ENCODE measurements at places on chromosomes 7 and 10. TPM values are rescaled to one million over a fixed set of nuclear protein-coding genes. Genes with fewer than 3 reads are reported as not detected.
A peak's percentile ranks its signal among the peaks of the same experiment; 100 is the strongest.

GRCh38 chr7:126589068-126589684 is 663.6 kb downstream of the GRM8 start:
- DNase-seq = no peak

- DNase-seq = no peak
Measured at GRCh38 chr7:47586925-47587324, 5.0 kb upstream of the TNS3 start.

The CAMK2B gene
- 88.4 TPM for polyA plus RNA-seq

DNA sequence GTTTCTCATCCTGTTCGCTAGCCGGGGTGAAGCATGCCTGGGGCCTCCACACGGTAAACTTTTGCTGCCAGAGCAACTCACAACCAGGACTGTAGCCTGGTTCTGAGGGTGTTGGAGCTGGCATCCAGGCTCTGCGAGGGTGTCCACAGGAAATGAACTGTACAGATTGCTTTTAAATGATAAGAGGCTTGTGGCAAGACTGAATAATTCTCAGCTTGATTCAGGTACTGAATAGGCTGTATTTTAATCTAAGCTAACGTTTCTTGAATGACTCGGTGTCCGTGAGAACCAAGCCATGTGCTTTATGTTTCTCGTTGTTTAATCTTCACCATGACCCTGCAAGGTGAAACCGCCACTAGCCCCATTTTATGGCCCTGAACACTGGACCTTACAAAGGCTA is 49.3 kb downstream of the EEPD1 start:
- DNase-seq = no peak

The AKAP9 gene
- 8.0 TPM for polyA plus RNA-seq

DNA sequence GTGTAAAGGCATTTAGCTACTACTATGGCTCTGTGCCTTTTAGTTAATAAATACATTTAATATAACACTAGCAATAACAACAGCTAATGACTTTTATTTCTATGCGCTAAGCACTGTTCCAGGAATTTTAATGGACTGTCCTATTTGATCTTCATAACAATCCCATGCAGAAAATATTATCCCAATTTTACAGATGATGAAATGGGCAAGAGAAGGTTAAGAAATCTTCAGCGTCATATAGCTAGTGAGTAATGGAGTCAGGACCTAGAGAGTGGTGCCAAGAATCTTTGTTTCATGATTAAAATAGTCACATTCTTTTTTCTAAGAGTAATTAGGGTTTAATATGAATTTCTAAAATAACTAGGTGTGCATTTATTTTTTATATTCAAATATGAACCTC is 32.4 kb downstream of the ACTA2 start:
- no peak for DNase-seq

The ABCC2 gene
- not detected for polyA plus RNA-seq

The ACTR3C gene
- polyA plus RNA-seq = 3.0 TPM

DNA sequence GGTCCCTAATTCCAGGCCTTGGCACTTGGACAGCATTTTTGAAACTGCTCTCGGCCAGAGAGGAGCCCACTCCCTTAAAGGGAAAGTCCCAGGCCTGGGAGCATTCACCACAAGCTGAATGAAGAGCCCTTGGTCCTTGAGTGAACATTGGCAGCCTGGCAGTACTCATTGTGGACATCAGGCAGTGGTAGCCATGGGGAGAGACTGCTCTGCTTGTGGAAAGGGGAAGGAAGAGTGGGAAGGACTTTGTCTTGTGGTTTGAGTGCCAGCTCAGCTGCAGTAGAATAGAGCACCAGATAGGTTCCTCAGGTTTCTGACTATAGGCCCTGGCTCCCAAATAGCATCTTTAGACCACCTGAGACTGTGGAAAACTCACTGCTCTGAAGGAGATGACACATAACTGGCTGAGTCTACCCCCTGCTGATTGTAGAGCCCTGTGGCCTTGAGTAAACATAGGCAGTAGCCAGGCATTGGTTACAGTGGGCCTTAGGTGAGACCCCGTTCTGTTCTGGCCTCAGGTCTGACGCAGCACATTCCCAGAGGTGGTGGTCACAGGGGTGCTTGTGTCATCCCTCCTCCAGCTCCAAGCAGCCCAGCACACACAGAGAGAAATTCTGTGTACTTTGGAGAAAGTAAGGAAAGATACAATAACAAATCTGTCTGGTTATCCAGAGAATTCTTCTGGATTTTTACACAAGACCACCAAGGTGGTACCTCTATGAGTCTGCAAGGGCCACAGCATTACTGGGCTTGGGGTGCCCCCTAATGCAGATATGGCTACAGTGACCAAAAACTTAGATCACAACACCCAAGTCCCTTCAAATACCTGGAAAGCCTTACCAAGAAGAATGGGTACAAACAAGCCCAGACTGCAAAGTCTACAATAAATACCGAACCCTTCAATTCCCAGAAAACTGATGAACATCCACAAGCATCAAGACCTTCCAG is 153.8 kb downstream of the GNAI1 start:
- no peak for DNase-seq

DNA sequence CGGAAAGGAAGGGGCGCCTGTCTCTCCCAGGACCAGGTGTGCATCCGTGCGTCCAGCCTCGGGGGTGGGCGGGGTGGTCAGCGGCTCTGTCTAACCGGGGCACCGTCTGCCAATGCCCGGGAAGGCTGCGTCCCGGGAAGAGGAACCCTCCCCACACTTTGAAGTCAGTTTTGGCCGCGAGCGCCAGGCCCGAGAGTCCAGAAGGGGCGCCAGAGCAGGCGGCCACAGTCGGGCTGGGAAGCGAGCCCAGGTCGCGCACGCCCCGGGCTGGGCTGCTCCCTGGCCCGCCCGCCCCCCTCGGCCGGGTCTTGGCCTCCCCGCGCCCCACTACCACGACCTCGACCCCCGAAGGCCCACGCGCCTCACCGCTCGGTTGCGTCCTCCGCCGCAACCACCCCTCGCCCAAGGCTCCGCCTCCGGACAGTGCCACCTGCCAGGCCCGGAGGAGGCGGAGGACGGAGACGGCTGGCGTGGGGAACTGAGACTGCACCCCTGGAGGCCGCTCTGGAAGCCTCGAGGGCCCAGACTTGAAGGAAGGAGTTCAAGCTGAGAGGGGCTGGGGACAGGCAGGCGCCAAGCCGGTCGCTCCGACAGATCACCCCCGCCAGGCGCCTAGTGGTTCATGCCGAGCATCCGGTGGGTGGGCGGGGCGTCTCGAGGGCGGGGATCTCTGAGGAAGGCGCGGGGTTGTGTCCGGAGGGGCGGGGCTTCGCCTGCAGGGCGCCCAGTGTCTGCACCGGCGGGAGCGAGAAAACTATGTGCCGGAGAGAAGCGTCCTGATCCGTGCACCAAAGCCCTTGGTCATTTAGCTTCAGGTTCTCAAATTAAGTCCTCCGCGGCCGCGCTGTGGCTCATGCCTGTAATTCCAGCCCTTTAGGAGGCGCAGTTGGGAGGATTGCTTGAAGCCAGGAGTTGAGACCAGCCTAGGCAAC is at the start of gene BRAT1:
Gene BRAT1, minus strand, starts transcription at position 404 of the 932 bp plus-strand sequence. CDS start 1,093 bp downstream, outside the sequence.
- peak; percentile 96 for DNase-seq

DNA sequence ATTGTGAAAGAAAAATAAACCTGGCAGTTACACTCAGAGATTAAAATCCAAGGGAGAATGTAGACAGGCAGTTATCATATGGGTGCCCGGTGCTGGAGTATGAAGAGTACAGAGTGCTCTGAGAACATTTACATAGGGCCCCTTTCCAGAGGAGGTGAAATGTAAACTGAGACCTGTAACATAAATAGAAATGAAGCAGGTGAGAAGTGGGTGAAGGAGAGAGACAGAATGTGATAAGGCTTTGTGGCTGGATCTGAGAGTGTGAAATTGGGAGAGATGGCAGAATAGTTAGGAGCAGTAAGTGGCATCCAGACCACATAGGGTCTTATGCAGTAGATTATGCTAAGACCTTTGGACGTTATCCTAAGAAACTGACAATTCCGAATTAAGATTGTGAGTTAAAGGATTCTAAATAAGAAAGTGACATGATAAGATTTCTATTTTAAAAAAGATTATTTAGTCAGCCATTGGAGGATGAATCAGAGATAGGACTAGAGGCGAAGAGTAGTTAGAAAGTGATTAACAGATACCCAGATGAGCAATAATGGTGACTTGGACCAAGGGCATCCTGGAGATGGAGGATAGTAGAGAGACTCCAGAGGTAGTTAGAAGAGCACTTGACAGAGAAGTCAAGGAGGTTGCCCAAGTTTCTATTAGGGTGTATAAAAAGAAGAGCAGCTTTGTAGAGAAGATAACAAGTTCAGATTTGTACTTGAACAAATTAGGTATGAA is 36.7 kb downstream of the DNAH11 start:
- peak; percentile 27 for DNase-seq

- no peak for DNase-seq
Measured at GRCh38 chr7:137142376-137142775, 201.2 kb downstream of the PTN start.

The GIMAP1 gene
- 1.1 TPM for polyA plus RNA-seq

DNA sequence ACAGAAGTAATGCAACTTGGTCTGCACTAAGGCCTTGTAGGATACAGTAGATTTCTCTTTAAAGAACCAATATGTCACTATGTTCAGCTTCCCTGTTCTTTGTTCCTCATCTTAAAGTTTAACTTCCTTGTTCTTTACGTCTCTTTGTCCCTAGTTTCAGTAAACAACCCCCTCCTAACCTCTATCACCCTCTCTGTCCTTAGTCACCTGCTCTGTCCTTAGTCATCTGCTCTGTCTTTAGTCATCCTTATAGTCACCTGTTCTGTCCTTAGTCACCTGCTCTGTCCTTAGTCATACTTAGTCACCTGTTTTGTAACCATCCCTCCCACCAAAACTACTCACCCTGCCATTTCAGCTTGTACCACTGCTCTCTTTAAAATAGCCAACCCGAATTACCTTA is 144.6 kb upstream of the TMEM106B start:
- no peak for DNase-seq

GRCh38 chr7:131235489-131236317 is 92.0 kb upstream of the MKLN1 start:
- DNase-seq = peak; percentile 56

GRCh38 chr7:139479620-139480019 is 3.9 kb downstream of the KLRG2 start:
- DNase-seq = no peak

GRCh38 chr10:6388261-6388893 is 185.6 kb downstream of the PFKFB3 start:
- no peak for DNase-seq

All from brain (organoid and tissue), 16 donors.